ENCODE measurements at places on chromosomes 6 and 20. TPM values are rescaled to one million over a fixed set of nuclear protein-coding genes. Genes with fewer than 3 reads are reported as not detected.

DNA sequence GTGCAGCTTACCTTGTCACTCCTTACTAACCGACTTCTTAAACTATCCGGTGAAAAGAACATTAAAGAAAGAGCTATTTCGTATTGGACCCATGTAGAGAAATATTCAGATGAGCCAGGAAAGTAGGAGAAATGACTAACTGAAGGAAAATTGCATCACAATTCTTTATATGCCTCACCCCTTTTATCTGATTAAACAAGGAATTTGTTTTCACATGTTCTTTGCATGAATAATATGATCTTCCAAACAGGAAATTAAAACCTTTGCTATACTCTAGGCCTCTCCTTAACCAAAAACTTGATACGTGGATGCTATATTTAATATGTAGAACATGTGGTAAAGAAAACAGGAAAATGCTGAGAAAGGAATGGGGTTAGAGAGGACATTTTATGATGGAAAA lies 41.9 kb upstream of the LRRC1 start:
- no peak for DNase-seq

DNA sequence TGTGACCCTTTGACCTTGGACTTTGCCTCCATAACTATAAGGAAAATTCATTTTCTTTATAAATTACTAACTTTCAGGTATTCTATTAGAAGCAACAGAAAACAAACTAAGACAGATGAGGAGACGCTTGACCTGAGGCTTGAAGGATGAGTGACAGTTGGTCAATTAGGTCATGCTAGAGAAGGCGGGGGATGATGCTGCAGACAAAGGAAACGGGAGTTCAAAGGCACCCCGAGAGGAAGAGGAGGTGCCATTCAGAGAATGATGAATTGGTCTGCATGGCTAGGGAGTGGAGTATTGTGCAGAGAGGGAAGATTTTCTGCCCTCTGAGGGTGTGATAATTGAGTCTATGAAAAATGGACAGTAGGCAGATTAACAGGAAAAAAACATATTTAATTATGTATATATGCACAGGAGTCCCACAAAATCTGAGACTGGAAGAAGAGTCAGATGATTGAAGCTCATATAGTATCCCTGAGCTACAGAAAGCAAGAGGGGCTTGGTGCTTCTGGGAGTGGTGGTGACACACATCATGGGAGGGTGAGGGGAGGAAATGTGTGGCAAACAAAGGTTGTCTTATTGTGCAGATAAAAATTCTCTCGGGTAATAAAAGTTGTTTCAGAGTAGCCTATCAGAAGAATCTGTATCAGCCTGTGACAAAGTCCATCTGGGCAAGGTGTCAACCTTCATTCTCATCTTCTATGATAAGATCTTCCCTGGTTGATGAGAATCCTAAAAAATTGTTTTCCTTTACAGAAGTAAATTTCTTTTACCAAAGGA lies 20.4 kb upstream of the FUCA2 start:
- DNase-seq, result no peak

ULBP2 gene
- total RNA-seq, result 5.4 TPM

- DNase-seq, result no peak
These were observed 43.9 kb downstream of the PLCB1 start for GRCh38 chr20:8175741-8176675.

- no peak for DNase-seq
These were observed 16.8 kb downstream of the USP45 start for GRCh38 chr6:99498421-99498820.

- no peak for DNase-seq
These were observed 253.4 kb downstream of the CDH4 start for GRCh38 chr20:61505508-61505907.

GRCh38 chr6:134549854-134550253 lies 231.9 kb upstream of the SGK1 start:
- no peak for DNase-seq

DNA sequence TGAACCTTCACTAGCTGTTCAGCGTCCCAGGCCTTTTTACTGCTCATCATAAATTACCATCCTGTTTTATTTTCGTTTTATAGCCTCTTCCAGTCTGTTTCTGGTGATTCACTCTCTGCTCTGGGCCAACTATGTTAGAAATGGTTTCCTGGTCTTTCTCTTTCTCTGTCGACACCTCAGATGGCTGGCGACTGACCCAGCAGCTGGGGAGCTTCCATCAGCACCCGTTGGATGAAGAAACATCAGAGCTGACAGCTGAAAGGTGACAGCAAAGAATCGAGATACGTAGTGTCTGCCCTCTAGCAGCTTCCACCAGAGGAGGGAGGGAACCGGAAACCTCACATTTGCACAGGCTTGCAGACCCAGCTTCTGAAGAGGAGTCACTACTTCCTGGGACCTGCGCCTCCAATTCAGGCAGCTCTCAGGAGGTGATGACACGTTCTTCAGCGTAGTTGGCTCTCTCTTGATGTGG lies 82.9 kb upstream of the MLN start:
- DNase-seq, result no peak

KIF25 gene
- total RNA-seq, result not detected

GRCh38 chr6:164911151-164911550 lies 398.3 kb downstream of the C6orf118 start:
- no peak for DNase-seq

- no peak for DNase-seq
These were observed 405.5 kb upstream of the PLCB4 start for GRCh38 chr20:8663424-8663823.

- DNase-seq, result no peak
These were observed 175.7 kb downstream of the LINC00237 start for GRCh38 chr20:20930500-20930899.

GRCh38 chr6:35640017-35640664 lies 48.6 kb downstream of the FKBP5 start:
- no peak for DNase-seq

GRCh38 chr6:37830225-37830624 lies 10.7 kb downstream of the ZFAND3 start:
- DNase-seq, result no peak

GRCh38 chr20:32609111-32609773 lies 24.1 kb upstream of the NOL4L start:
- peak; percentile 47 for DNase-seq

- DNase-seq, result no peak
These were observed 17.5 kb upstream of the ANKRD60 start for GRCh38 chr20:58245931-58246330.

DNA sequence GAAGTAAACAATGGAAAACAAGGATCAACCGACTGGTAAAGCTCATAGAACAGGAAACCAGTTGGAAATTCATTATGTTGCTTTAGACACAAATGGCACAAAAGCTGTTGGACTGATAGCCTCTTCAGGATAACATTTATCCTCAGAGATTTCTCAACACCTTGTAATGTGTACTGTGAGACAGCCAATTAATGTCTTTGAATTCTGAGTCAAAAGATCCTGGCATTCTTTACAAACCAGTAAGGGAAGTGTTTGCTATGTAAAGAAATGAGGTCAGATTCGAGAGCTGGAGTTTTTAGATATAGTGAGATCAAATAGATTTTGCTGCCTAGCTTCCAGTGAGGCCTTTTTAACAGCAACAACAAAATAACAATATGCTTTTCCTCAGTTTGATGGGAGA lies 439.2 kb downstream of the C6orf118 start:
- no peak for DNase-seq

- no peak for DNase-seq
These were observed 33.5 kb upstream of the CD93 start for GRCh38 chr20:23119456-23120216.

NT5E gene
- total RNA-seq, result 0.29 TPM

Data from glutamatergic neuron (in vitro differentiated cells).